ENCODE measurements at places on chromosomes 7 and 10.

- no peak for DNase-seq
Measured at GRCh38 chr10:75398200-75398691, 3.3 kb downstream of the ZNF503 start.

DNA sequence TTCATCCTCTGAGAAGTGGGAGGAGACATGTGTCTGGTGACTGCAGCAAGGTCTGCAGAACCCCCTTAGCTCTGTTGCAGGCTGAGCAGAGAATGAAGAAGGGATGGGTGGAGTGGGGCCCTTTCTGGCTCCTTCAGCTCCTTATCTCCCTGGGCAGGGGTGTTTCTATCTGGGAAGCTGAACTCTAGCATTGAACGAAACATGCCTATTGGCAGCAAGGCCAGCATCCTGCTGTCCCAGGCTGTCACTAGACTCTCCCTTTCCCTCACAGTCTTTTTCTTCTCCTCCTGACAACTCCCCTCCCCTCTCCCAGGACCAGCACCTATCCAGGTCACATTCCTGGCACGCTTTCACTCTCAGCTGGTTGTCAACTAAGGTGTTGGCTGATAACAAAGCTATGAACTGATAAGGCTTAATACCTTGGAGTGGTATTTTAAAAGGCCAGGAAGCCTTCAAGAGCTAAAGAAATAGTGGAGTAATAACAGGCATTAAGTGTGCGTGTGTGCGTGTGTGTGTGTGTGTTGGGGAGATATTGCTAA lies 128.8 kb upstream of the FZD8 start:
- no peak for DNase-seq

- DNase-seq = no peak
Measured at GRCh38 chr10:60914690-60915141, 29.3 kb downstream of the RHOBTB1 start.

GRCh38 chr10:132094581-132095234 lies 29.0 kb downstream of the JAKMIP3 start:
- DNase-seq = no peak

- peak; percentile 83 for DNase-seq
Measured at GRCh38 chr10:93554760-93555432, 11.6 kb upstream of the FFAR4 start.

DNA sequence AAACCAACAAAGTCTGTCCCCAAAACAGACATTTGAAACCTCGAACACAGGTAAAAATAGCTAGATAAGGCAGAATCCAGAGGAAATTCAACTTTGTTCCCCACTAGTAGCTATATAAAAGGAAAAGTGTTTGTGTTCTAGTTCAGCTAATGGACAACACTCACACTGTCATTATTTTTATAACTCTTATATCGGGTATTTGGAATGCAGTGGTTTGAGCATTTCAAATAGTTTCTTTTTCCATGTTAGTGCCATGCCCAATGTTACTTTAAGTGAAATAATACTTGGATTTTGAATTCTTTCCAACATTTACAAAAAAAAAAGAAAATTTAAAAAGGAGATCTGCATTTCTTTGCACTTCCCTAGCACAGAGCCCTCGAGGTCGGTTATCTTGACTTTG lies 213.6 kb downstream of the DOCK4 start:
- no peak for DNase-seq

GRCh38 chr10:23079700-23080099 lies 15.7 kb upstream of the MSRB2 start:
- DNase-seq = peak; percentile 50

GRCh38 chr7:30046127-30046770 lies 18.0 kb downstream of the PLEKHA8 start:
- DNase-seq = no peak

GRCh38 chr7:103593691-103594090 lies 147.7 kb upstream of the SLC26A5 start:
- no peak for DNase-seq

DNA sequence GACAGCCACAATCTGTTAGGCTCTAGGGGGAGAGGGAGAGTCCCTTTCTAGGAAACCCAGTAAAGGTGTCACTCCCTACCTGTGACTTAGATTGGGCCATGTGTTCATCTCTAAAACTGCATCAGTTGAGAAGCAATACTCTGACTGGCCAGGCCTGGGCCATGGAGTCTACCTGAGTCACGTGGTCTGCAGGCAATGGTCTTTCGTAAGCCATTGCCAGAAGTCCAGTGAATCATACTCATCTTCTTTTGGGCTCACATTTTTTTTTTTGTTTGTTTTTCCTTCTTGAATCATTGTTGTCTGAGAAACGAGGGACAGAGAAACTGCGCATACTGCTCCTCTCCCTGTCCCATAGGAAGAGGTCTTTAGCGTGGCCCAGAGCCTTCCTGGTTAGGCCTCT lies 215.6 kb downstream of the CCSER2 start:
- no peak for DNase-seq

- DNase-seq = no peak
Measured at GRCh38 chr10:96833220-96834001, 1.3 kb downstream of the LCOR start.

GRCh38 chr7:36862771-36863261 lies 138.5 kb upstream of the AOAH start:
- DNase-seq = no peak

DNA sequence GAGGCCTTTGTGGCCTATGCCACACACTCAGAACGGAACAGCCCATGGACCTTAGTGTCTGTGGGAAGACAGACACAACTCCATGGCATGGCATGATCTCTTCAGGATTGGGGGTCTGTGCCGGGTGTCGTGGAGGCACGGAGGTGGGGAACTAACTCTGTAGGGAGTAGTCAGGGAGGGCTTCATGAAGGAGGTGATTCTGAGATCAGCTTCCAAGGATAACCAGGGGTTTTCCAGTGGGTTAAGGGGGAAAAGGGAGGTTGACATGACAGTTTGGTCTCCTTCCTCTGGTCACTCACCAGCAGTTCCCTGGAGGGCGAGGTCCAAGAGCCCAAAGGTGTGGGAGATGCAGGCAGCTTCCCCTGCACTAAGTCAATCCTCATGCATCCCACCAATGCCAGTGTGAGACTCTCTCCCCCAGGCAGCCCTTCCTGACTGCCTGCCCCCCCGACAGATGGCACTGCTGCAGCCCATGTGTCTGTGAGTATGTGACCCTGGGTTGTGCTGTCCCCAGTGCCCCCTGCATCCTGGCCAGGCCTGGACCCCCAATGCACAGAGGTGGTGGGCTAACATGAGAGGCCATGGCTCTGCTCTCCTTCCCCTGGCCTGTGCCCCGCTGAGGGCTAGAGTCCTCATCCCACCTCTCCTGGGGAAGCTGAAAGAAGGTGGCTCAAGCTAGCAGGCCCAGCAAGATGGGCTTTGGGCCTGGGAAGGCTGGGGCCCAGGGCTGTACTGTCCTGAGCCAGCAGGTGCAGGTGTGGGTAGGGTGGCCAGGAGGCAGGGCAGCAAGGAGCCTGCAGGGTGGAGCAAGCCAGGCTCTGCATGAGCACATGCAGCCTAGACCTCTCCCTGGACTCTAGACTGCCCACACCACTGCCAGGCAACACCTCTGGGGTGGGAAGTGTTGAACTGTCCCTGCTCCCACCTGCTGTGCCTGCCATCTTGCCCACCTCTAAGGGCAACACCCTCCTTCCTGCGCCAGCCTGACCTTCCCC lies 39.7 kb downstream of the RASGEF1A start:
- DNase-seq = no peak

DNA sequence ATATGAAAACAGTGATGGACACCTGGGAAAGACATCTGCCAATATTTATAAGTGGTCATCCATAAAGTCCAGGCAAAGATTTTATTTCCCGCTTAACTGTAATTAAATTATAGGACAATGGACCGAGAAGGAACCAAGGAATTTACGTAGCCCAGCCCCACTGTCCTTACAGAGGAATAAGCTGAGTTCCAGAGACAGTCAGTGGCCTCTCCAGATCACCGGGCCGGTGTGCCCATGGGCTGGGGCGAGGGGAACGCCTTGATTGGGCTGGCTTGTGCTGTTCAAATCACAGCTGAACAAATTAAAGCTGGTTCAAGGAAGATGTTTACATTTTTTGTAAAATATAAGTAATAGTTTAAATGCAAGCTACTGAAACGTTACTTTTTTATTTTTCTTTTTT lies 40.7 kb downstream of the PFKP start:
- DNase-seq = no peak

- peak; percentile 5 for DNase-seq
Measured at GRCh38 chr7:86747698-86748097, 104.0 kb downstream of the GRM3 start.

GRCh38 chr7:30080818-30081217 lies 52.6 kb downstream of the PLEKHA8 start:
- DNase-seq = no peak

DNA sequence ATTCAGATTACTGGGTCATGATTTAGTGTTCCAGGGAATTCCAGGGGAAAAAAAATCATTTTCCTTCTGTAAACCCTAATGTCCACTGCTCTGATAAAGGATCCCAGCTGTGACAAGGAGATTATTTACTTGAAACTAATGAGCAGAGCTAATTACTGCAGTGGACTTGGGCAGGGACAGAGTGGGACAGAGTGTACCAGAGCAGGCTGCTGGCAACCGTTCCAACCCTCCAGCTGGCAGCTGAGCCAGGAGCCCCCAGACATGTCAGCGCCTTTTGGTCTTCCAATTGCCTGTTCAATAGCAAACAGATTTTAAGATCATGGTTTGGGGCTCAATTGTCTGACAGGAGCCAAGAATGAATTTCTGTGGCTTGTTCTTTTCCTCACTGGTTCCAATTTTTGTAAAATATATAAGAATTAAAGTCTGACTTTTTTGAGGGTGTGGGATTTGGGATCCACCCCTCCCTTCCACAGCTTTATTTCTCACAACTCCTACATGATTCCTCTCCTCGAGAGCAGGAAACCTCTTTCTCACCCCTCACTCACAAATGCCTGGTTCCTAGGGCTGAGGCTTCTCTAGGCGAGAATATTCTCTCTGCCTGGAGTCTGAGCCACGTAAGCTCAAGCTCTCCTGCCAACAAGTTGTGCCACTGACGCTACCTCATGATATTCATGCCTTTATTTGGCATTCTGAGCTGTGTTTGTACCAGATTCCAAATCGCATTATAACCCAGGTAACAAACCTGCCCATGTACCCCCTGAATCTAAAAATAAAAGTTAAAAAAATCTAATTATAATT lies 20.6 kb upstream of the FAM180A start:
- DNase-seq = no peak

GRCh38 chr10:116171505-116171904 lies 101.5 kb downstream of the GFRA1 start:
- DNase-seq = no peak

DNA sequence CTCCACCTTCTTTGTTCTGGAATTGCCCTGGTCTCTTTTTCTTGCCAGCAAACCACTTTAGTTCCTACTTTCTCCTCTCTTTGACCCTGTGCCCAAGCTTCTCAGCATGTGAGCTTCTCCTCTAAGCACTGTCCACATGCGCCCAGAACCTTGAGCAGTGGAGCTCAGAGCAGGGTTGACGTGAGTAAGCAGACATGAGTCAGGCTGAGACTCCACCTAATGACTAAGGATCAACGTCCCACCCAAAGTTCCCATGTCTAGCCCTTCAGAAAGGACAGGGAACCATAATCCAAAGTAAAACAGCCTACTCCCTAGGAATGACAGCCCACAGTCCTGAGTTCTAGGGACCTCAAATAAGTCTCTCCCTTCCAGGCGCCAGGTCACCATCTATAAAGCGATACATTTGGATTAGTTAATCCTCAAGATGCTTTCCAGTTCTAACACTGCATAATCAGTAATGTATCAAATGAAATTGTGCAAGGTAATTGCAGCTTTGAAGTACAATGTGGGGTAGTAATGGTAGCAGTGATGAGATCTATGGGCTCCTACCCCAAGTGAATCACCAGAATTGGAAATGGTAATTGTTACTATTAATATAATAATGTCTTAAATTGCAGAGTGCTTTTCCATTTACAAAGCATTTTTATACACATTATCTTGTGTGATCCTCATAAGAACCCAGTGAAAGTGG lies 44.5 kb downstream of the KCNMA1 start:
- no peak for DNase-seq

DNA sequence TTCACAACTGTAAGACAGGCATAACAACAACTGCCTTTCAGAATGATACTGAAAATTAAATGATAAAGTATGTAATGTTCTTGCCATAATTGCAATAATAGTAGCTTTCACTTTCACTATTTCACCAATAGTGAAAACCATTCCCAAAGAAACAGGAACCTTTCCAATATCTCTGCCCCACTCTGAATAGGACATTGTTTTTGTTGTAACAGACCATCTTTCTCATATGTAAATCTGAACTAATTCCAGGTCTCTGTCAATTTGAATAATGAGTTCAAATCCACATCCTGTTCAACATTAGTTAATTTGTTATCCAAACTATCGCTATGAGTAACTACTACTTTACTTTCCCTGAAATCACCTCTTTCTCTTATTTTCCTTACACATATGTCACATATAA lies 148.0 kb downstream of the LRRN3 start:
- no peak for DNase-seq

- no peak for DNase-seq
Measured at GRCh38 chr7:26284477-26284876, 7.2 kb upstream of the SNX10 start.

GRCh38 chr10:7887174-7887816 lies 69.0 kb downstream of the TAF3 start:
- no peak for DNase-seq

GRCh38 chr10:71970331-71970730 lies 6.1 kb downstream of the CHST3 start:
- DNase-seq = peak; percentile 49

DNA sequence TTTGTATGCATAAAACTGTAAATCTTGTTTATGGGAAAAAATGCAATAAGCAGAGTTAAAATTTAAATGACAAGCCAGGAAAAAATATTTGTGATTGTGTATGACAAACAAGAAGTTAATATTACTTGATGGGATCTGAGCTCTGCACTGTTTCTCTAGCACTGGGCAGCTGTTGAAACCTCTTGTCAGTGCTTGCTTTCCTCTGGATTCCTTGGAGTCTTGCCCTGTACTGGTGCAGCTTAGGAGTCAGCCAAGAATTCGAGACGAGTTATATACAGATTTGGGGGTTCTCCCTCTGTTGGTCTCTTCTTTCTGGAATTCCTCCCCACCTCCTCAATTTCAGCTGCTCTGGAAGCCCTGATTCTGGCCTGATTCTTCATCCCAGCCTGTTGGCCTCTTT lies 24.3 kb upstream of the OPN4 start:
- DNase-seq = no peak

DNA sequence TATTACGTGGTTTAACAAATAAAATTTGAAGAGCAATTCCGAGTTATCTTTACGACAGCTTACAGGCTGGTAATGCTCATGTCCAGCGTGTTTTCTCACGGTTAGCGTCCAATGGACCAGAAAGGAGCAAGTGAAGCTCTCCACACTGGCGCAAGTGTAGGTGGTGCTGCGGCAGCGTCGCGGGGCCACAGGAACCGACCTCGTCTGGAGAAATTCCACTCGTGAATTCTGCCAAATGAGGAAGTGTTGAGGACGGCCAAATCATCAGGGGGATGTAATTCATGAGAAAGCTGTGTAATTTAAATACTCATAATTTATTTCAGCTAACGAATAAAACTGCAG lies 350 bp upstream of the ZNF37A start:
- no peak for DNase-seq

- DNase-seq = no peak
Measured at GRCh38 chr10:107206833-107207232, 42.3 kb upstream of the SORCS1 start.

GRCh38 chr7:71544816-71545215 lies 412.9 kb downstream of the GALNT17 start:
- DNase-seq = no peak

Measured in nephron progenitor cell (in vitro differentiated cells).